ENCODE measurements at places on chromosomes 7 and 10.

- no peak for DNase-seq
Observed at GRCh38 chr10:100985336-100985735, 2.0 kb downstream of the MRPL43 start.

- DNase-seq, result peak; percentile 33
Observed at GRCh38 chr7:113087071-113087998, 708 bp upstream of the GPR85 start.

DNA sequence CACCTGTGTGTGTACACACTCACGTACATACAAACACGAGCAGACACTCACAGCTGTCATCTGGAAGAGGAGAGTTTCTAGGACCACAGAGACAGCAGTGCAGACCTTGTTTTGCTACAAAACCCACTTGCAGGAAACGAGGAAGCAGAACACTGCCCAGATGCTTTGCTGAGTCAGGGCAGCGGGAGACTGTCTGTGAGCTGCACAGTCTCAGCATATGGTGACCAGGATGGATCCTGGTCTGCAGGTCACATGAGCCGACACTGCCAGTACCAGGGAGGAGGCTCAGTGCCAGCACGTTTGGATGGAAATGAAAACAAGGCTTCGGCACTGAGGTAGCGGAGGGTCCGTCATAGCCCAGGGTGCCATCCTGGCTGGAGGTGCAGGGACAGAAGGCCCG lies 117.6 kb upstream of the DPP6 start:
- no peak for DNase-seq

GRCh38 chr10:113278664-113279063 lies 274.2 kb upstream of the HABP2 start:
- no peak for DNase-seq

DNA sequence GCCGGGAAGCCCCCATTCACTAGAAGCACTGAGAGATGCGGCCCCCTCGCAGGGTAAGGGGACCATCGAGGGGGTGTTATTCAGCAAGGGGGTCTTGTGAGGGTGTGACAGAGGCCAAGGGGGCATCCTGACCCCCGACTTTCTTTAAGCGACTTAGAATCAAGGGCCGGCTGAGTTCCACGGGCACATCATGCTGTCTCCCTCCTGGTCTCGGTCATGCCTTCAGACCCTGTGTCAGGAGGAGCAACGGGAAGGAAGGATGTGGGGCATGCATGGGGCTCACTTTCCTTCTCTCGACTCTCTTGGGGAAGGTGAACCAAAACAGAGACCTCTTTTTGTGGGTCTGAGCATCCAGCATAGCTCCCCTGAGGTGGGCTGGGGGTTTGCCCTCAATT lies 2.5 kb downstream of the ACSL5 start:
- no peak for DNase-seq

GRCh38 chr7:101170617-101171441 lies 5.5 kb upstream of the VGF start:
- DNase-seq, result no peak

GRCh38 chr7:36107926-36108631 lies 45.0 kb upstream of the EEPD1 start:
- DNase-seq, result no peak

DNA sequence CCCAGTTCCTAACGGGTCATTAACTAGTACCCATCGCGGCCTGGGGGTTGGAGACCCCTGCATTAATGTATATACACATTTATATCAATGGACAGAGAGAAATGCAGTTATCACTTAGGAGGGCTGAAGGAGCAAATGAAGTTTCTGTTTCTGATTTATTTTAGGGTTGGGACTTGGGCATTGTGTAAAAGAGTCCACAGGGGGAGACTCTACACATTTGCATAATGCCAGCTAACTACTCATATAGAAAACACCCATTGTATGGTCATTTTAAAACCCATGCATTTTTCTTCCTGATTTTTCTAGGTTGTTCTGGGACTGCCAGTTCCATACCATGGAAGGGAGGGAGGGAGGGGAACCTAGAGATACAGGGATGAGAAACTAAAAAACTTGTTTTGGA lies 23.5 kb downstream of the BCCIP start:
- DNase-seq, result no peak

- DNase-seq, result no peak
Observed at GRCh38 chr7:100603726-100604027, 1.5 kb downstream of the PCOLCE start.

DNA sequence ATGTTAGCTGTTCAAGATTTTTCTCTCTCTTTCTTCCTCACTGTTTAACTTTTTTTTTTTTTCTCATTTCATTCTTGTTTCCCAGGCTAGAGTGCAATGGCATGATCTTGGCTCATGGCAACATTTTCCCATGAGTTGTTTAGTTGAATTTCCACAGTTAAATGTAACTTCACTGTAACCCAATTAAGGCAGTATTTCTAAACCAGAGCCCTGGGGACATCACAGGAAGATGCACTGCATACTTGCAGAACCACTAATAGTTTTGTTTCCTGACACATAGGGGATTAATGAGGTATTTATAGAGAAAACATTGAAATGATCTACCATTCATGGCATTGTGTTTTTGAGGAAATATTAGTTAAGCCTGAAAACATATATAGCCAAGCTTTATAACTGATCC lies 795.6 kb upstream of the GHITM start:
- no peak for DNase-seq

- no peak for DNase-seq
Observed at GRCh38 chr7:23242321-23242720, 4.3 kb upstream of the GPNMB start.

DNA sequence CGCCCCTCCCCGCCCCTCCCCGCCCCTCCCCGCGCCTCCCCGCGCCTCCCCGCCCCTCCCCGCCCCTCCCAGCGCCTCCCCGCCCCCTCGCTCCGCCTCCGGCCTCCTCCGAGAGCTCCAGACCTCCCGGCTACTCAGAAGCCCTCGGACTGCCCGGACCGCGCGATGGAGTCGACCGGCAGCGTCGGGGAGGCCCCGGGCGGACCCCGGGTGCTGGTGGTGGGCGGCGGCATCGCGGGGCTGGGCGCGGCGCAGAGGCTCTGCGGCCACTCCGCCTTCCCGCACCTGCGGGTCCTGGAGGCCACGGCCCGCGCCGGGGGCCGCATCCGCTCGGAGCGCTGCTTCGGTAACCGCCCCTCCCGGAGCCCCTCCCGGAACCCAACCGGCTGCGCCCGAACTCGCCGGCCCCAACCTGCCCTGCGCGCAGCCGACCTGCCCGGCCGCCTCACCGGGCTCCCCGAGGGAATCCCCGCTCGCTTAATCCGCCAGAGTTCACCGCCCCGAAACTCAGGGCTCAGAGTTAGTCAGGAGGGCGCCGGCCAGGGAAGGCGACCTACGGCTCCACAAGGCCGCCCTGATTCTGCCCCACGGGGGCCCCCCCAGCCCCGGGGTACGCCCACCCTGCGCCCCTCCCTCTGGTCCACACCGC lies at the start of gene PAOX:
PAOX (plus strand) TSS at position 111 of the 649 bp plus-strand sequence; CDS start at position 166, 55 bp downstream.
- peak; percentile 72 for DNase-seq

DNA sequence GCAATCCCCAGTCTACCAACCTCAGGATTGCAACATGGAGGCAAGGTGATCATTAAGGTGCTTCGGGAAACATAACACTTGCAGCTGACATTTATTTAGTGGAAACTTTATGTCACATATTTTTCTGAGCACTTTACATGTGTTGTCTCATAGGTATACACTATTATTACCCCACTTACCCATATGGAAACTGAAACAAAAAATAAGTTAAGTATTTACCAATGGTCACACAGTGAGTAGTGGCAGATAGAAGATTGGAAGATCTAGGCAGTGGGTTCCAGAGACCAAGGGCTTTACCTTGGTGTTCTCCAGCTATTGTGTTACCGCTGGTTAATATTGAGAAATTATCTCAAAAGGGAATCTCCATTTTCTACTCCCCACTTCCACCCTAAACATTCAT lies 1279.1 kb upstream of the SORCS1 start:
- DNase-seq, result no peak

GRCh38 chr10:114398587-114399331 lies 5.5 kb downstream of the AFAP1L2 start:
- DNase-seq, result no peak

DNA sequence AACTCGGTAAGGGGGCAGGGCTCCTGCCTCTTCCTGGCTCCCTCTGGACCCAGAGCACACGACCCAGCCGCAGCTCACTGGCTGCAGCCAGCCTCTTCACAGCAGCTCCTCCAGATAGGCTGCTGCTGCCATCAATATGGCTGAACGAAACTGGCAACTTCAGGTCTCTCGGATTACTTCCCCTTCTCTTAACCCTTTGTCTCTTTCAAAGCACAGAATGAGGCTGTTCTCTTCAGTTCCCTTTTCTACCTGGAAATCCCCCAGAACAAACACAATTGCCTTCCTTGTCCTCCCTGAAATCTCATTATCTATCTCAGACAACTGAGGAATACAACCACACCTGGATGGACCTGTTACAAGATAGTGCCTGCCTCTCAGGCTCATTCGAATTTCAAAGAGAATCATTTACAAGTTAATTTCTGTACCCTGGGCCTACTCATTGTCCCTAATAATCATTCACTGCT lies 193.4 kb upstream of the MBL2 start:
- DNase-seq, result no peak

DNA sequence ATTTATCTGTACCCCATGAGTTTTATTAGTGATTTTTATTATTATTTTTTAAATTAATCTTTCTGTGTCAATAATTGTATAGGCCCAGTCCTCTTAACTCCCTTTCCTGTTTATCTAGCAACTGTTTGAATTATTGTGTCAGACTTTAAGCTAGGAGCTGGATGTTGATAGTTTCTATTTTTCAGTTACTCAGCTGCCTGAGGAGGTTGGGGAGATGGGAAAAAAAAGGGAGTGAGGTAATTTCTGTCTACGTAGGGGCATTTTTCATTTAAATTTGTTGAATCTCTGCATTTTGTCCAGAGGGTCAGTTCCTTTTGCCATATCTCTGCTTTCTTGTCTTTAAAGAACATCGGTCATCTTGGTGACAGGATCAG lies 5.0 kb upstream of the ZNF518A start:
- DNase-seq, result no peak

DNA sequence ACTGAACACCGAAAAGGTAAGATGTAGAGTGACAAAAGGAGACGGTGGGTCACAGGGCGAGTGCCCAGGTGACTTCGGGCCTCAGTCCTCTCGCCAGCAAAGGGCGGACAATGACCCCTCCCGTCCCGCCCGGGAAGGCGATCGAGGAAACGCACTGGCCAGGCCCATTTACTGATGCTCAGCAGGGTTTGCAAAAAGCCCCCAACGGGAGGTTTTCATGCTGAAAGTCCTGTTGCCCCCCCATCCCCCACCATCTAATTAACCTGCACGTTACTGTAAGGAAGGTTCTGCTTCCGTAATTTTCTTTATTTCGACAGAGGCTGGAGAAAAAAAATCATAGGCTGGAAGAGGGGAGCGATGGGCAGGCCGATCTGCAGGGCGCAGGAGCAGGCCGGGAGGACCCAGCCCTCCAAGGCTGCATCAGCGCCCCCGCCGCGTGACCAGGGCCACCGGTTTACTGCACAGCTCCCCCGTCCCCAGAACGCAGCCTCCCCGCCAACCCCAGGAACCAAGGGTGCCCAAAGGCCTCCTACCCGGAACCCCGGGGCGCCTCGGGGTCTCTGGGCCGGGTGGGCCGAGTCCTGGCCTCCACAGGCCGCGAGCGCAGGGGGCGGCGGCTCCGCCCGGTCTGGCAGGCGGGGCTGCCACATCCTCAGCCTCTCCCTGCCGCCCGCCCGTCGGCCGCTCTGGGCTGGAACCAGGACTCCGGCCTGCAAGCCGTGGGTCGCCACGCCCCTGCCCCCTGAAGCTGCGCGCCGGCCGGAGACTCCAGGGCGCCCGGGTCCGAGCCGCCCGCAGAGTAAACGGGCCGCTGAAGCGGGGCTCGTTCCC lies 613 bp downstream of the OAT start:
- peak; percentile 44 for DNase-seq

DNA sequence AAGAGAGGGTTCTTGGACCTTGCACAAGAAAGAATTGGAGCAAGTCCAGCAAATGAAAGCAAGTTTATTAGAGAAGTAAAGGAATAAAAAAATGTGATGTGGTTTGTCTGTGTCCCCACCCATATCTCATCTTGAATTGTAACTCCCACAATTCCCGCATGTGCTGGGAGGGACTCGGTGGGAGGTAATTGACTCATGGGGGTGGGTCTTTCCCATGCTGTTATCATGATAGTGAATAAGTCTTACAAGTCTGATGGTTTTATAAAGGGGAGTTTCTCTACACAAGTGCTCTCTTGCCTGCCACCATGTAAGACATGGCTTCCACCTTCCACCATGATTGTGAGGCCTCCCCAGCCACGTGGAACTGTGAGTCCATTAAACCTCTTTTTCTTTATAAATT lies 39.2 kb upstream of the FZD9 start:
- no peak for DNase-seq

DNA sequence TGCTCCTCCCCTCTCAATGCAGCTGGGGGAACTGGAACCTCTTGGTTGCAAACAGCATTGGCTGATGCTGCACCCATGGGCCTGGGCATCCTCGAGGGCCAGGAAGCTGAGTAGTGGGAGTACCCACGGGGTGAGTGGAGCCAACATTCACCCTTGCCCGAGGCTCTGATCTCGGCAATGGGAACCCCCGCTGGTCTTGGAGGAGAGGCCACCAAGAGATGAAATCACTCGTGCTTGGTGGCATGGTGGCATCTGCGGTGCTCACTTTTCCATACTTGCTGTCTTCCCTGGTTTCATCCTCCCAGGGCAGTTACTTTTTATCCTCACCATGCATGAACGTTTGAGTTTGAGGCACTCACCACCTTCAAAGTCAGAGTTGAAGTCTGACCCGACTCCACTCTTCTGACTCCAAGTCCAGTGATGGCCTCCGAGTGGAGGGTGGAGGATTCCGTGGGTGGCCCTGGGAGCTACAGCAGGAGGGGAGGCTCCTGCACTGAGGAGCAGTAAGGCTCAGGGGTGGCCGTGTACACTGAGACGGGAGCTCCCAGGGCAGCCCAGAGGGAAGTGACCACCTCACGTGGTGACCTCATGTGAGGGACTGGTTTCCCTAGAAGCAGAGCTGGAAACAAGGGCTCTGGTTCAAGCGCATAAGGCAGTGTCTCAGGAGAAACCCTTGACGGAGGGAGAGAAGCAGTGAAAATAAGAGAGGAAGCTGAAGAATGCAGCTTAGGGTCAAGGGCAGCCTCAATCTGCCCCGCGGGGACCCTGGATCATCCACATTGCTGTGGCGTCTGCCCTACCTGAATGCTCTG lies 349.1 kb downstream of the TCERG1L start:
- DNase-seq, result no peak

All from H54 (cell line).